ENCODE measurements at places on chromosomes 3 and 15.

GRCh38 chr3:183161552-183162336 lies 790 bp downstream of the LAMP3 start:
- no peak for DNase-seq

DNA sequence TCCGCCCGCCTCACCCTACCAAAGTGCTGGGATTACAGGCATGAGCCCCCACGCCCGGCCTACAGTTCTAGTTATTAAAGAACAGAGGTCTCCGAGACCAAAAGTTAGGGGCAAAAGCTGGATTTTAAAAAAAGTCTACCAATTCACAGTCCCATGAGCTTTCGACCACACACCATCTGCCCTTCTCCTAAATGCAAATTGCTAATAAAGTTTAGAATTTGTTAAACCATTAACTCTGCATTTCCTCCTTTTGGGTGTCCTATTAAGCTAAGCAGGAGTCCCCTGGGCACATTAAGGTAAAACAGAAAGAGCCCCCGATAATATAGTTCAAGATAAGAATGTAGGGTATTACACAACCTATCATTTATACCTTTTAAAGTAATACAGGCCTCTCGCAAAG lies 322.7 kb downstream of the FOXP1 start:
- DNase-seq: no peak

- DNase-seq: peak; percentile 24
Observed at GRCh38 chr3:1092771-1093170, at the start of gene CNTN6. Gene CNTN6 (plus strand): TSS chr3:1093024. CDS start chr3:1148009, 54,985 bp downstream.

DNA sequence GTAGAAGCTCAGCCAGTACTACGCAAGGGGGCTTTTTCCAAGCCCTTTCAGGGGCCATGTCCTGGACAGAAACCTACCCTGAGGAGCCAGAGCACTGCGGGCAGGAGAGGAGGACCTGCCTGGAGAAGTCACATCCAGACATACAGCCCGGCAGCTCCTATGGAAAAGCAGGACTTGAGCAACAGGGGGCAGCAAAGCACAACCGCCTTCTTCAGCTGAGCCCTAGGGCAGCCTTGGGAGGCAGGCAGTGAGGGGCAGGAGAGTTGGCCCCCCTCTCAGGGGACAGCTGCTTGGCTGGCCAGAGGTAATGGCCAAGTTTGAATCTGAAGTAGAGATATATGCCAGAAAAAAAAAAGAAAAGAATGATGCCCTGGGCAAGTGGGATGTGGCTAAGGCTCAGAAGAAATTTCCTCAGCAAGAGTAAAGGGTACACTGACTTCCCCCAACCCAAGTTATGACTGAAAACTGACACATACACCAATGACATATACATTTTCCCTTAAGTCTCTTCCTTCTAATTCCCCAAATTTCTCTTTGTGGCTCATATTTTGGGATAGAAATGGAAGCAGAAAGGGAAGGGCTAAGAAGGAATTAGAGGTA lies 56.9 kb downstream of the CYP19A1 start:
- peak; percentile 60 for DNase-seq
